Activated naive CD4-positive, alpha-beta T cell treated with anti-CD3 and anti-CD28 coated beads for 36 hours (primary cell): ENCODE measurements at places on chromosomes 3 and 15.

- DNase-seq: no peak
- no peaks in the 10 kb centered on the region for H3K36me3 ChIP-seq
- H3K4me3 ChIP-seq: no peak overlapping the region
- no peak overlapping the region for H3K27ac ChIP-seq
These were observed 85.4 kb downstream of the SLC6A11 start for GRCh38 chr3:10901296-10901945.

GRCh38 chr3:157574531-157574930 is 71.3 kb upstream of the VEPH1 start:
- no peaks in the 10 kb centered on the region for H3K36me3 ChIP-seq
- no peaks in the 10 kb centered on the region for H3K4me1 ChIP-seq
- H3K27ac ChIP-seq: no peak overlapping the region

- H3K4me1 ChIP-seq: peaks cover 20% of the 10 kb centered on the region
- no peaks in the 10 kb centered on the region for H3K36me3 ChIP-seq
- H3K27ac ChIP-seq: no peak overlapping the region
- H3K4me3 ChIP-seq: no peak overlapping the region
- peak; percentile 31 for DNase-seq
- H3K27me3 ChIP-seq: no peaks in the 10 kb centered on the region
These were observed 6.8 kb upstream of the PDCD6IP start for GRCh38 chr3:33791477-33792166.

- no peaks in the 10 kb centered on the region for H3K27me3 ChIP-seq
- no peak overlapping the region for H3K4me3 ChIP-seq
- DNase-seq: no peak
- no peak overlapping the region for H3K27ac ChIP-seq
- H3K36me3 ChIP-seq: peaks cover 5% of the 10 kb centered on the region
These were observed 36.5 kb upstream of the SPTBN5 start for GRCh38 chr15:41930221-41930866.

DNA sequence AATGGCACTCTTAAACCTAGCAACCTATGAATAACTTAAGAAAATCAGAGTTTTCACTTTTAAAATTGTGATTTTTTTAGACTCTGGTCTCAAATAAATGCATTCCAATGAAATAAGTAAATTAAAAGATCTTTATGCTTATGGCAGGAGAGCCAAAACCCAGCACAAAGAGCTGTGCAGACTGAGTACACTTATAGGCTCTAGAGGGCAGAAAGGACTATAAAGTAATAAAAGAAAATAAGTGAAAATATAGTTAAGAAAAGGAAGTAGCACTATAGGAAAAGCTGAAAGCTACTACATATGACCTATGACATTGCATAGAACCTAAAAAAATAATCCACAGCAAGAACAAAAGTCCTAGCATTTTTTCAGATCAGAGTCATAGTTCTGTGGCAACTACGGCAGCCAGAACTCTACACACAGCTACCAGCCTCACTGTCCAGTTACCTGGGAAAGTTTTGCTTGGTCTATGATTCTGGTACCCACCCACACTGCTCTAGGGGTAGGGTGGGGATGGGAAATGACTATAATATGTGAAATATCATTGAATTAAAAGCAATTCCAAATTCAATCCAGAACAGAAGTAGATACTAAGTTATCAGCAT is 30.5 kb downstream of the CLASP2 start:
- DNase-seq: no peak
- no peak overlapping the region for H3K27ac ChIP-seq
- no peaks in the 10 kb centered on the region for H3K27me3 ChIP-seq
- H3K4me1 ChIP-seq: no peaks in the 10 kb centered on the region

DNA sequence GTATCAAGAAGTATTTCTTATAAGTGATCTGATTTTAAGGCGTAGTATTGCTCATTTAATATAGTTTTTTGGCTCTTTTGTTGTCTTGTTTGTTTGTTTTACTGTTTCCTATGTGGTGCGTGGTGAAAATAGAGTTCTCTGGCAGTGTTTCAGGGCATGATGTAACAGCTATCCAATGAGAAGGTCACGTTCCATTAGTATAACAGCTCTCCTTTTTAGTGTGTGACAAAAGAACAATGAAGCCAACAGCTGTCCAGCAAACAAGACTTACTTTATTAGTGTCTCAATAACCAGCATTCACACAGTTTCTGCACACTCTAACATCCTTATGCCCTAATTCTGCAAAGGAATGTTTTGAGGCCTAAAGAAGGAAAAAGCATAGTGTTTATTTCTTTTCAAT is 127.9 kb downstream of the SLC25A26 start:
- no peaks in the 10 kb centered on the region for H3K27me3 ChIP-seq
- no peak overlapping the region for H3K4me3 ChIP-seq
- peaks cover 31% of the 10 kb centered on the region for H3K36me3 ChIP-seq
- no peak overlapping the region for H3K27ac ChIP-seq
- no peak for DNase-seq
- H3K4me1 ChIP-seq: no peaks in the 10 kb centered on the region

- H3K27me3 ChIP-seq: no peaks in the 10 kb centered on the region
- no peak for DNase-seq
- no peak overlapping the region for H3K27ac ChIP-seq
- H3K4me1 ChIP-seq: no peaks in the 10 kb centered on the region
- H3K4me3 ChIP-seq: no peak overlapping the region
- H3K36me3 ChIP-seq: no peaks in the 10 kb centered on the region
These were observed 411.1 kb upstream of the RGMA start for GRCh38 chr15:93500155-93500554.

GRCh38 chr3:131393051-131393450 is 11.5 kb downstream of the NUDT16 start:
- no peaks in the 10 kb centered on the region for H3K27me3 ChIP-seq
- H3K36me3 ChIP-seq: no peaks in the 10 kb centered on the region
- H3K4me1 ChIP-seq: no peaks in the 10 kb centered on the region
- DNase-seq: no peak
- no peak overlapping the region for H3K4me3 ChIP-seq

DNA sequence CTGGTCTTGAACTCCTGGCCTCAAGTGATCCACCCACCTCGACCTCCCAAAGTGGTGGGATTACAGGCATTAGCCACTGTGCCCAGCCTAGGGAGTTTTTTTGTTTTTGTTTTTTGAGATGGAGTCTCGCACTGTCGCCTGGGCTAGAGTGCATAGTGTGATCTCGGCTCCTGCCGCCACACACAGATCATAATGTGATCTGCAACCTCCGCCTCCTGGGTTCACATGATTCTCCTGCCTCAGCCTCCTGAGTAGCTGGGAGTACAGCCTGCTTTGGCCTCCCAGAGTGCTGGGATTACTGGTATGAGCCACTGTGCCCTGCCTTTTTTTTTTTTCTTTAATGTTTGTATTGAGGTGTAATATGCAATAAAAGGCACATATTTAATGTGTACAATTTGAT is 78.2 kb downstream of the SMAD3 start:
- no peak overlapping the region for H3K4me3 ChIP-seq
- H3K27ac ChIP-seq: no peak overlapping the region
- H3K27me3 ChIP-seq: no peaks in the 10 kb centered on the region
- peaks cover 74% of the 10 kb centered on the region for H3K4me1 ChIP-seq
- DNase-seq: no peak

GRCh38 chr3:125062904-125063618 is 7.3 kb upstream of the HEG1 start:
- no peaks in the 10 kb centered on the region for H3K4me1 ChIP-seq
- H3K27ac ChIP-seq: no peak overlapping the region
- DNase-seq: no peak

DNA sequence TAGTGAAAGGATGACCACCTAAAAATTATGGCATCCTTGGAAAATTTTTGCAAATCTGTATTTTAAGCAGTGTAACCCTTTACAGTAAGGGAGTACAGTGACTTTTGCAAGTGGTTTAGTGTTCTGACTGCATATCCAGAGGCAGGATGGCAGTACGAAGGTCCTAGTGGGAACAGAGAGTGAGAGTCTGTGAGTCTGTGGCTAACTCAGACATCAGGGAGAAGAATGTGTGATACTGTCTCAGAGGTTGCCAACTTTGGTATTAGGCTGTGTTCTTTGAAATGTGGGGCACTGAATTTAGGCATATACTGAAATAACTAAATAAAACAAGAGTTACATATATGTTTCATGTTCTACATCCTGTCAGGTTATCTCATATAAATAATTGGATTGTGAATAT is 25.7 kb downstream of the PRKCI start:
- no peaks in the 10 kb centered on the region for H3K27me3 ChIP-seq
- peaks cover 11% of the 10 kb centered on the region for H3K4me1 ChIP-seq
- H3K36me3 ChIP-seq: peaks cover 18% of the 10 kb centered on the region
- H3K4me3 ChIP-seq: no peak overlapping the region
- H3K27ac ChIP-seq: no peak overlapping the region
- DNase-seq: no peak

GRCh38 chr15:42058791-42059190 is 35.6 kb downstream of the PLA2G4D start:
- no peak overlapping the region for H3K27ac ChIP-seq
- no peaks in the 10 kb centered on the region for H3K36me3 ChIP-seq
- peaks cover 13% of the 10 kb centered on the region for H3K4me1 ChIP-seq
- DNase-seq: no peak

GRCh38 chr3:186990878-186991308 is 60.6 kb downstream of the ST6GAL1 start:
- no peak overlapping the region for H3K4me3 ChIP-seq
- no peak for DNase-seq
- H3K27ac ChIP-seq: peak overlapping the region; percentile 34
- peaks cover 33% of the 10 kb centered on the region for H3K36me3 ChIP-seq
- H3K27me3 ChIP-seq: no peaks in the 10 kb centered on the region

DNA sequence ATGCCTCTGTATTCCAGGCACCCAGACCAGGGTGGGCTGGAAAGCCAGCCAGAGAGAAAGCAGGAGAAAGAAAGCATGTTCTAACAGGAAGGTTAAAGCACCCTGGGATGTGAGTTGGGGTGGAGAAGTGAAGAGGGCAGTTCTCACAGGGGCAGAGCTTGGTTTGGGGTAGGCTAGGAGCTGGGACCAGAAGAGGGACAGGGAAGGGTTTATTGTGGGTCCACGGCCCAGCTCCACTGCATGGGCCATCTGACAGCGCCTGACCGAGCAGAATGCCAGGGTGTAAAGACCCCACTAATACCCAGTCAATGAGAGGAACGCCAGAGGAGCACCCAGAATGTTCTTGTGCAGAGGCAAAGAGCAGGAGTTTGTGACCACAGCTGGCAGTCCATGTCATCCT is 27.1 kb upstream of the MAGEF1 start:
- no peak overlapping the region for H3K27ac ChIP-seq
- no peaks in the 10 kb centered on the region for H3K4me1 ChIP-seq
- no peak for DNase-seq

- no peak for DNase-seq
- H3K36me3 ChIP-seq: peaks cover 5% of the 10 kb centered on the region
- no peak overlapping the region for H3K27ac ChIP-seq
- H3K4me3 ChIP-seq: no peak overlapping the region
- peaks cover 9% of the 10 kb centered on the region for H3K4me1 ChIP-seq
These were observed 23.5 kb upstream of the SQOR start for GRCh38 chr15:45611305-45611704.

DNA sequence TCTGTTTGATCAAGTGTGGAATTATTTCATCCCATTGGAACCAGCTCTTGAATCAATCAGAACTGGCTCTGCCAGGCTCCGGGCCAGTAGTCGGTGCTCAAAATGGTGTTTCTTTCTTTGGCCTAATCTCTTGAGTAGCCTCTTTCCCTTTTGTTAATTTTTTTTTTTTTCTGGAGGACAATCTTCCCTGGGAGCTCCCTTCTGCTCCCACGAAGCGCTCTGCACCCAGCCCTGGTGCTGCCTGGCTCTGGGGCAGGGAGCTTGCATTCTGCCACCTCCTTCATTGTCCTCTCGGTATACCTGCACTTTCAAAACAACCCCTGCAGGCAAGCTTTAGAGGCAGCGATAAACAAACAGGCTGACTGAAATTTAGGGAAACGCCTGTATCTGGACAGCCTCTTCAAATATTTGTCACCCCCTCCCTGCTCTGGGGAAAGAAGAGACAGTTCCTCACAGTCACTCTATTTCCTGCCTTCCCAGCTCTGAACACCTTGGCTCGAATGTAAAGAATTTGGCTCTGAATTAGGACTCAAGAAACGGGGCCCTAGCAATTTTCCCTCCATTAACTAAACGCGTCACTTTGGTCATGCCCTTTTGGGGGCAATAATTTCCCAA is 1.1 kb upstream of the THSD4 start:
- no peak for DNase-seq
- H3K4me3 ChIP-seq: no peak overlapping the region
- H3K36me3 ChIP-seq: no peaks in the 10 kb centered on the region

DNA sequence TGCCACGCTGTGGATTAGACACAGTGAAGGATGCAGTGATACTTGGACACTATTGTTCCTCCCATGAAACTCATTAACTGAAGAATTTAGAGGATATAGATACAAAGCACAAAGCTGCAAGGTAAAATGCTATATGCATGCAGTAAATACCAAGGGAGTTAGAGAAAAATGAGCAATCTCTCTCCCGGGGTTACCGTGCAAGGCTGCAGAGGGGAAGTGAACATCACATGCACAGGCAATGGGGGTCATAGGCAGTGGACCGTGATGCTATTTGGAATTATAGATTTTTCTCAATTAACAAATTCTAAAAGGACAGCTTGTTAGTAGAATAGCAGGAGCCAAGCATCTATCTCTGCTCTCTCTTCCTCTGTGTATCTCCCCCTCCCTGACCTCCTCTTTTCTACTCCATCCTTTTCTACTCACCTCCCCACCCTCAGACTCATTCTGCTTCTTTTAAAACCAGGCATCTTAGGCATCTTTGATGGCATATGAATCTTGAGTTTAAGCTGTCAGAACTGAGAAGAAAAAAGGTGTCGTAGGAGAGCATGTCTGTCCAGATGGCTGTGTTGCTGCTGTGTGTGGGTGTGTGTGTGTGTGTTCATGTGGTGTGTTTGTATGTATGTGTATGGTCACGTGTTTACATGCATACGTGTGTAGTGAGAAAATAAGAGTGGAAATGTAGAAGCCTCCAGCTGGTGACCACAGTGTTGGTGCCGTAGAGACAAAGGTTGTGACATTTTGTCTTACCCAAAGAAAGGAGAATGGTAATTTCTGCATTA is 339.0 kb downstream of the EPHB1 start:
- H3K4me1 ChIP-seq: no peaks in the 10 kb centered on the region
- H3K27me3 ChIP-seq: no peaks in the 10 kb centered on the region
- H3K4me3 ChIP-seq: no peak overlapping the region
- H3K27ac ChIP-seq: no peak overlapping the region
- no peaks in the 10 kb centered on the region for H3K36me3 ChIP-seq

- no peak overlapping the region for H3K27ac ChIP-seq
- H3K4me3 ChIP-seq: no peak overlapping the region
- no peaks in the 10 kb centered on the region for H3K27me3 ChIP-seq
- peak; percentile 51 for DNase-seq
- peaks cover 37% of the 10 kb centered on the region for H3K36me3 ChIP-seq
These were observed 18.5 kb upstream of the C3orf62 start for GRCh38 chr3:49295489-49296058.

DNA sequence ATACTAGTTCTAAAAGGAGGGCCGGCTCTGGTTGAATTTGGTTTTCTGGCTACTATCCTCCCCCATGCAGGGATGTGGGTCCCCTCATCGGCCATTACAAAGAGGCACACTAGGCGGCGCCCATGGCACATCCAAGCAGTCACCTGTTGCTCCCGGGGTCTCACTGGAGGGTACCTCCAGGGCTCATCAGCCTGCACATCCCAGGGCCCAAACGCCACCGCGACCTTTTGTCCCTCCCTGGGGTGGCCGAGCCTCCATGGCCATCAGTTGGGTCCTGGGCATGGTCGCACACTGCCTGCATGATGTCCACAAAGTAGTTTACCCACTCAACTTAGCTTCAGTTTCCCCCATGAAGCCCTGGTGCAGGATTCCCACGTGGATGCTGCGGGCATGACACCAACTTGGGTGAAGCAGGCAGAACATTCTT is 28.3 kb downstream of the IDH3A start:
- H3K4me3 ChIP-seq: no peak overlapping the region
- peak; percentile 58 for DNase-seq
- H3K27me3 ChIP-seq: no peaks in the 10 kb centered on the region
- peaks cover 17% of the 10 kb centered on the region for H3K4me1 ChIP-seq
